ENCODE measurements at places on chromosomes 1 and 21.

DNA sequence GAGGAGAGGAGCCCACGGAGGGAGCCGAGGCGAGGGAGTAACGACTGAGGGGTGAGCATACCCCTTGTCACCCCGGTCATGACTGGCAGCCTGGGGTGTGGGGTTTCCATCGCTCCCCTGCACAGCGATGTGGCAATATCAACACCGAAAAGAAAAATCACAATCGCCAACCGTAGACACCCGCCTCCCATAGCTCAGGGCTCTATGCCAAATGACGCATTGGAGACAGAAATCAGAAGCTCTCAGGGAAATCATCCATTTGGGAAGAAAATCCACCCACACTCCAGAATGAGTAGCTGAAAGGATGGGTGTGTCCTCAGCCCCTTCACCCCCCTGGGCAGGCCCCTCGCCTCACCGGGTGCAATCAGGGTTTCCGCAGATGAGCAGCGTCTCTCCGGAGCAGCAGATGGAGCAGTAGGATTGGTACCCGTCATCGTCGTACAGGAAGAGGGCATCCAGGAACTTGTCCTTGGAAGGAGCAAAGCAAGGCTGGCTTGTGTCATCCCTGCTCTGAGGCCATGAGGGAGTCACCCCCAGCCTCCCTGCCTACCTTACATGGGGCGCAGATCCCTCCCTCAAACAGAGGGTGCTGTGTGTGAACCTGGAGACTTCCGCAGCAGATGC, 2.5 kb downstream of the DNMT3L start:
- no peak for DNase-seq

DNA sequence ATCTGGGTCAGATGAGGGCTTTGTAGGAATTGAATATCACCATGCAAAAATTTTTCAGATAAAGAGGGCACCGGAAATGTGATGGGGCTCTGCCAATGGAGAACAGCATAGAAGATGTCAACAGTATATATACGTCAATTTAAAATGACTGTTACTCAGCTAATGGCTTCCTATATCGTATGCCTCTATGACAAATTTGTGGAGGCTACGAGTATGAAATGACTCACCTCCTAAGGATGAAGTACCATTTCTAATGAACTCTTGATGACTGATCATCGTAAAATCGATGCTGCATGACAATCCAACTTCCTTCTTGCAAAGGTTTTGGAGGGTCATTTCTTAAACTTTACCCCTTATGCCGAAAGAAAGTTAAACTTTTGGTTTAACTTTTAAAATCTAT, 450.3 kb upstream of the ZP4 start:
- no peak for DNase-seq

DNA sequence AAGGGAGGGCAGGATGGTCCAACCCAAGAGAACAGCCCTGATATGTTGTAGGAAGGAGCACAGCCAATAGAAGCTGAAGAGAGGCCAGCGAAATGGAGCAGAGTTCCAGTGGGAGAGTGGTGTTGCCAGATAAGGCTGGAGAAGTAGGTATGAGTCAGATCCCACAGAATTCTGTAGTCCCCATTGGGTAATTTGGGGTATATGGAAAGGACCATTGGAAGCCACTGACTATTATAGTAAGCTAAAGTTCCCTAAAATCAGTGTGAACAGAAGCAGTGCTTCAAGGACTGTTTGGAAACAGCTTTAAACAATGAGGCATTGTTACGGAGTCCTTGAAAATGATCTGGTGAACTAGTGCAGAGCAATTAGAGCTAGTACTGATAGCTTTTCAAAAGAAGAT, 63.0 kb downstream of the DISP1 start:
- no peak for DNase-seq

DNA sequence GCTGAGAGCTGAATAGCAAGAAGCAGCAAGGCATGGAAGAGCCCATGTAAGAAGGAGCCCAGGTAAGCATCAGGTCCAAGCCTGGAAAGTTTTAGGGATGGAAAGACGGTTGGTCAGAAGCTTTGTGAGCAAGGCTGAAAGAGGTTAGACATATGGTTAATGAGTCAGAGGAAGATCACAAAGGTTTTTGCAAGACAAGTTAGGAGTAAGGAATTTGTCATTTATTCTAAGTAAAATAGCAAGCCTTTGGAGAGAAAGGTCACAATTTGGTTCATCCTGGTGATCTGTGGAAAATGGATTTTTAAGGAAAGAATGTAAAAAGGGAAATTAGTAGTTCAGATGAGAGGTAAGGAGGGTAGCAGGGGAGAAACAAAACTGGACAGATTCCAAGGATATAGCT, 106.7 kb downstream of the DPYD start:
- no peak for DNase-seq

- DNase-seq: no peak
These were observed 82.7 kb downstream of the NOS1AP start for GRCh38 chr1:162151900-162152829.

- no peak for DNase-seq
These were observed 498.9 kb downstream of the TTLL7 start for GRCh38 chr1:83499998-83500397.

DNA sequence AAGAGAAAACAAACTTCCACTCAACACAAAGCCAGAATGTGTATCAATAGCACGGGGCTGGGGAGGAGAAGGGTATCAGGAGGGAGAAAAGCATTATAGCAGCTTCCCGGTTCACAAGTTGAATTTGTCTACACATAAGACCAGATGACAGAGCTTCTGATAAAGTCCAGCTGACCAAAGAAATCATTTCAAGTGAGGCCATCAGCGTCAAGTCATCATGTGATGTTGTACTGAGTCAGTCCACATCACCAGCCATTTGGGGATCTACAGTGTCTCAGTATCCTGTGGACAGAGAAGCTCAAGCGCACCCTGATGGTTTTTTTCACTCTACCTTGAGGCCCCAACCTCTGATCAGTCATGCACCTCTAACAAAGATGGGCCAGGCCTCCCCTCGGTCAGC, 33.0 kb downstream of the SETD4 start:
- DNase-seq: no peak
